ENCODE measurements at places on chromosomes 11 and 22.

GRCh38 chr22:37896181-37896592 is 9.9 kb upstream of the MICALL1 start:
- no peak for DNase-seq

GRCh38 chr11:128029219-128029722 is 558.1 kb downstream of the ETS1 start:
- no peak for DNase-seq

- DNase-seq = no peak
Observed at GRCh38 chr11:65102142-65103095, 6.4 kb downstream of the VPS51 start.

- no peak for DNase-seq
Observed at GRCh38 chr11:77063861-77064260, 2.9 kb upstream of the CAPN5 start.

GRCh38 chr11:86211619-86212018 is 32.9 kb upstream of the EED start:
- DNase-seq = no peak

DNA sequence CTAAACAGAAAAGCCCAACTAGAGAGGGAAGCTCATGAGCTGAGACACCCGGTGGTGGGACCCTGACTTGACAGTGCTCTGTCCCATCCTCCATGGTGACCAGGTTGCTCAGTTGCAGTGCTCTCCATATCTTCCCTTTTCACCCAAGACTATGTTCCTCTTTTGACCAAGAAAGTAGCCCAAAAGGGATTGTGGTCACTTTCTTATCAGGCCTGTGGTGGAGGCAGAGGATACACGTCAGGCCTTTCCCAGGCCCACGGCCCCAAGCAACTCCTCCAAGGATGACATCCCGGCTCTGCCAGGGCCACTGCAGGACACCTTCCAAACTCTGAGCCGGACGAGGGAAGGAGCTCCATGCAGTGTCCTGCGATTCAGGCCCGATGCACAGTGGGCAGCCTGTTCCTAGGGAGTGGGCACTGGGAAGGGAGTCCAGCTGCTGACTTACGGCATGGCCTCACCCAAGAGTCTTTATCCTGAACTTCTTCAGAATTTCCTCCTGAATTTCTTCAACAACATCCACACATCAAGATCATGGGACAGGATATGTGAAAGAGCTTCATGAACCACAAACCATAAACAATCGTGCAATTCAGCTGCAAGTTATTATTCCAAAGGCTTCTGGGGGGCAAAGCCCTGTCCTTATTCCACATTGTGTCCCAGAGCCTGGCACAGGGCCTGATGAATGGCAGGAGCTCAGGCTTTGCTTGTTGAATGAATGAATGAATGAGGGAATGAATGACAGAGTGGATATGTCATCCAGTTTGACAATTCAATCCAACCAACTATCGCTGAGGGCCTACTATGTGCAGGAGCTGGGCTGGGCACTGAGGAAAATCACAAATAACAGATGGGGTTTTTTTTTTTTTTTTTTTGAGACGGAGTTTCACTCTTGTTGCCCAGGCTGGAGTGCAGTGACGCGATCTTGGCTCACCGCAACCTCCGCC is 36.0 kb upstream of the MYH9 start:
- no peak for DNase-seq

- DNase-seq = no peak
Observed at GRCh38 chr11:64585150-64585549, 5.9 kb upstream of the SLC22A12 start.

GRCh38 chr22:19122752-19123492 is 710 bp upstream of the DGCR2 start:
- DNase-seq = no peak

Data from NCI-H2171 (cell line).